ENCODE measurements at places on chromosomes 5 and 9.

GRCh38 chr5:66689522-66690220, 93.5 kb downstream of the MAST4 start:
- DNase-seq, result no peak

DNA sequence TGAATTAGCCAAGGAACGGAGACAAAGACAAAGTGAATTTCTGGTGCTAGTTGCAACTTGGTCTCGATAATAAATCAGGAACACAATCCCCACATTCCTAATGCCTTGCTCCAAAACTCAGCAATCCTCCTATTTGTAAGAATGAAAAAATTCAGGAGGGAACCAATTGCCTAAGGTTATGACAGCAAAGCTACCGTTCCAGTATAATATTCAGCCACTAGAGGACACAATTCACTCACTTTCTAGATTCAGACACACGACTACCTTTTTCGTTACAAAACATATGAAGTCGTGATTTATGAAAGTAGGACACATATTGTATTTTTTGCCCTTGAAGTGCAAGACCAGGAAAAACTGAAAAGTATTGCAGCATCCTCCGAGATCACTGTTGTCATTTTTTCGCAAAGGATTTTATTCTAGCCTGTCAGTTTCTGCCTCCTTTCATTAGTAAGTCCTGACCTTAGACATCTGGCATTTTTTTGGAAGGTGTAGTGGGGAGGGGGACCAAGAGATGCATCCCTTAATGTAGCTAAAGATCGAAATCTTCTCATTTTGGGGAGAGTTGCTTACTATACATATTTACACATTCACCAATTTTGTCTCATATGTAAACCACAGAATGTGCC, 133.1 kb downstream of the DOCK8 start:
- peak; percentile 30 for DNase-seq

GRCh38 chr5:175060257-175060656, 335.9 kb downstream of the MSX2 start:
- DNase-seq, result no peak

DNA sequence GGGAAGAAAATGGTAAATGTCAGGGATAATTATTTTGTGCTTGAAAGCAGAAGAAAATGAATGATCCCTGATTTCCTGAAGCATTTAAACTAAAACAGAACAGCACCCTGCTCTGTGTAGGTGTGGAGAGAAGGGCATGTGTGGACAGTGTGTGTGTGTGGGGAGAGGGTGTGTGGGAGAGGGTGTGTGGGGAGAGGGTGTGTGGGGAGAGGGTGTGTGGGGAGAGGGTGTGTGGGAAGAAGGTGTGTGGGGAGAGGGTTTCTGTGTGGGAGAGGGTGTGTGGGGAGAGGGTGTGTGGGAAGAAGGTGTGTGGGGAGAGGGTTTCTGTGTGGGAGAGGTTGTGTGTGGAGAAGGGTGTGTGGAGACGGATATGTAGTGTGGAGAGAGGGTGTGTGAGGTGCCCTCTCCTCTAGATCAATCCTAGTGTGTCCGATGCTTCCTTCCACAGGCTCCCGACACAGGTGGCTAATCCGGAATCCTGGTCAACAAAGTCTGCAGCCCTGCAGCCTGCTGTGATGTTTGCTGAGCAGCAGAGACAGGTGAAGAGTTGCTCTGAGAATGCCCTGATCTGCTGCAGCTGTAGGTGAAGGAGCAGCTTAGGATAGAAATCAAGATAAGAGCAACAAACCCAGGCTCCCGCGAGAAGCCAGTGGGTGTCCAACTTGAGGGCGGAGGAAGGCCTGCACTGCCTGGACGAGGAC, 15.5 kb downstream of the IRX4 start:
- DNase-seq, result no peak

DNA sequence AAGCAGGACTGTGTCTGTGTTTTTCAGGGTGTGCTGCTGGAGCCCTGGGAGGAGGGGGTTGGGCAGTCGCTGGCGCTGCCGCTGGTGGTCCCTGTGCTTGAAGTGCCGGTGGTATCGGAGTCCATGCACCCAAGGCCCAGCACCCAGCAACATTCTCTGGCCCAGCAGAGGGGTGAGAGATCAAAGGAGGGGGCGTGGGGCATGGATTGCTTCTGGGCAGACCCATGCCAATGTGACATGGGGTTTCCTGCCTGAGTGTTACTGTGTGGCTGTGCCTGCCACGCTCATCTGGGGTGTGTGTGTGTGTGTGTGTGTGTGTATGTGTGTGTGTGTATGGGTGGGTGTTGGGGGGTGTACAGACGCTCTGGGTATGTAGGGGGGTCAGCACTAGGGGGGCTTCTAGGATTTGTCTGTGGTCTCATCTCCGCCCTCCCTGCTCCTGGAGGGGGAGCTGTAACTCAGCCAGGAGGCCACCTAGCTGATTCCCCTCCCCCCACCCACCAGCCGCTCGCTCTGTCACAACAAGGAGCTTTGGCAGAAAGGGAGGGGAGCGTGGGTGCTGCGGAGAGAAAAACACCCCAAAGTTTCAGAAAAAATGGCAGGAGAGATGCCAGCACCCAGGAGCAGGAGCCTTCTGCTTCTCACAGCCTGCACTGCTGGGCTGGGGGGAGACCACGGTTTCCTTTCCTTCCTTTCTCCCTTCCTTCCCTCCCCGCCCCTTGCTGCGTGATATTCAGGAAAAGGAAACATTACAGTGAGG, 35.9 kb upstream of the HSPA9 start:
- DNase-seq, result peak; percentile 4

DNA sequence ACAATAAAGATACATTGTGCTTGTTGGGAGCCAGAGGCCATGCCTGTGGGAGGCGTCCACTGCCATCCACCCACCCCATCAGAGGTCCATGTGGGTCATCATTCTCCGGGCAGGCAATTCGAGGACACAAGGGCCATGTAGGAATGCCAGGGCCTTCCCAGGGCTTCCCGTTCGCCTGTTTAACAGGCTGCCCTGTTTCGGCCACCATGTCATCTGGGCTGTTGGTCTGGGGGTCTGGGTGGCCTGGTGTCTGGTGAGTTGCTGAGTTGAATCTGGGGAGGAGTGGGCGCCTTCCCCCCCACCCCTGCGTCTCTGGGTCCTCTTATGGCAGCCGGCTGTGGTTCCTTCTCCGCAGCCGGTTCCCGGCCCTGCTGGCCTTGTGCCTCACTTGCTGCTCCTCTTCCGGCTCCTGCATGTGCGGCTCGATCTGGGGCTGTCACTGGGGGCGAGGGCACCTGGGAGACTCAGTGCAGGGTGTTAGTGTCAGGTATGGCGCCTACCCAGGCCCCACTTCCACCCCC, 117.4 kb downstream of the WNK2 start:
- DNase-seq, result no peak

DNA sequence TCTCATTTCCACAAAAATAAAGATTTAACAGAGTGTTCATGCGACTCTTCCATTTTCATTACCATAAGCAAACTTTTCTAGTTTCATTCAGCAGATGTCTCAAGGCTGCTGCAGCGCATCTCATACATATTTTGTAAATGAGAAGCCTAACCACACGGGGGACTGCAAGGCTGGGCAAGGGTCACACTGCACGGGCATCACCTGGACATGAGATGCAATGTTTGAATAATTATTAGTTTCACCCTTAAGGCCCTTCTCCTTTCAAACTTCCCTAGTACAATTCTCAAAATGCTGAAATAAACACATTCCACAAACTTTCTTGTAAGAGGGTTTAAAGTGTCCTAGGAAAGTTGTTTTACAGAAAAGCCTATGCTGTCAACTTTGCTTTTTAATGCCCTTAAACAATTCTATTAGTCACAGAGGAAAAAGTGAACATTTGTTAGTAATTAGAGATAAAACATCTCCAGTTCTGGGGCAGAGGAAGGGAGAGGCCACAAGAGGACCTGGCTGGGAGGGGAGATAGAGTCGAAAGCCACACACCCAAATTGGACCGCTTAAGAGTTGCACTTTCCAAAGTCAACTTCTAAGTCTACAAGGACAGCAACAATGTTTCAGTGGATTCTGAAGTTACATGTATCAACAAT, 1.3 kb downstream of the DENND1A start:
- DNase-seq, result peak; percentile 39

DNA sequence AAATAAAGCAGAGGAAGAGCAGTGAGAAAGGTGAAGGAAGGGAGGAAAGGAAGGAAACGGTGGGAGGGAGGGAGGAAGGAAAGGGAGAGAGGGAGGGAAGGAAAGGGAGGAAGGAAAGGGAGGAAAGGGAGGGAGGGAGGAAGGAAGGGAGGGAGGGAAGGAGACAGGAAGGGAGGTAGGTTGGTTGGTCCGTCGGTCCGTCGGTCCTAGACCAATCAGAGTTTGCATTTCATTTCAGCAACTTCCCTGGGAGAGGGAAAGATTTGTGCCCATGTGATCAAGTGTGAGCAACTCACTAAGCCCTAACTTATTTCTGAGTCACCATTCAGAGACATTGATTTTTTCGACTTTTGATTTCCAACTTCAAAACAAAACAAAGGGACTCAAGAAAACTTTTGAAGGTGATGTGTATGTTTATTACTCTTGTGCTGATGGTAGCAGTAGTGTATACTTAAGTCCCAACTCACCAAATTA, 18.8 kb downstream of the NANS start:
- peak; percentile 76 for DNase-seq

- DNase-seq, result peak; percentile 35
Measured at GRCh38 chr5:28766565-28767158, 1728.3 kb upstream of the CDH9 start.

DNA sequence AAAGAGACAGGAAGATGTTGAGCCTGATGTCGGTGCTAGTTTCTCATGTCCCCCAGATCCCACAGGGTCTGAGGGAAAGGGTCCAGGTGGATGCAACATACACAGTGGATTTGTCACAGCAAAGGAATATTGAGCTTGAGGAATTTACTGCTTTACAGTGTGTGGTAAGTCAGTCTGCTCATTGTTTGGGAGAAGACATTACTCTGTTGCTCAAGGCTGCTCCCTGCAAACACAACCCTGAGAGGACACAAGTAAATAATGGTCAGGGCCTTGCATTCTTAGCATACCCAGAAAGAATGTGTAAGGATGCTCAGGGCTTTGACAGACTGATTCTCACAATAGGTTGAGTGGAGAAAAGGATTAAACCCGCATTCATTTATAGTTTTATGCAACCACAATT, 7.3 kb upstream of the MAN2A1 start:
- DNase-seq, result no peak

- no peak for DNase-seq
Measured at GRCh38 chr5:172641359-172642050, 442 bp downstream of the NEURL1B start.

GRCh38 chr9:17052626-17053025, 82.2 kb upstream of the CNTLN start:
- no peak for DNase-seq

DNA sequence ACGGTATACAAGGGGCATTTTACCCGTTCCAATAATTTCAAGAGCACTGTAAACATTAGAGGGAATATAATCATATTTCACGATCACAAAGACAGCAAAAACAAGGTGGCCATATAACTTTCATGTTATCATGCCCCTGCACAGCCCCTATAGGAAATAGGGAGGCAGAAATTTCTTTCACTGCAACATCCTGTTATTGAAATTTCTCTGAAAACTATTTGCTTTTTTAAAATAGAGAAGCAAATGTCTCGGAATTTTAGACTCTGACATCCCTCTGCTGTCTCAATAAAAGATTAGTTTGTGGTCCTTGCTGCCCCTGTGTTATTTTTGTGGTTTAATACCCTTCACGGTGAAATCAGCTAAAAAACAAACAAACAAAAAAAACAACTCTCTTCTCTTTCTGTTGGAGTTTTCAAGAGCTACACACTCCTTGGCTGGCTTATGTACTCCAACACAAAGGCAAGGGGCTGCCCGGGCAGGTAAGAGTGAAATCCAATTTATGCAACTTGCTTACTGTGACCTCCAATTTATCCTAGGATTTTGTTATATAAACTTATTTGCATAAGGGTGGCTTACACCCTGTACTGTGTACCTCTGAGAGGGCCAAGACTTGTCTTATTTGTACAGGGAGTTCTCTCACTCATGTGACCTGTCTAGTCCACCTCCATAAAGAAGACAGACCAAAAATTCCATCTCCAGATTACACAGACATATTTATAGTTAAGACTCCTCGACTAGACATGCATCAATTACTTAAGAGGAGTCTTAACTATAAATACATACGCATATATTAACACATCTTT, 223.6 kb downstream of the MLLT3 start:
- DNase-seq, result no peak

GRCh38 chr9:134678666-134679443, 37.3 kb downstream of the COL5A1 start:
- DNase-seq, result no peak

DNA sequence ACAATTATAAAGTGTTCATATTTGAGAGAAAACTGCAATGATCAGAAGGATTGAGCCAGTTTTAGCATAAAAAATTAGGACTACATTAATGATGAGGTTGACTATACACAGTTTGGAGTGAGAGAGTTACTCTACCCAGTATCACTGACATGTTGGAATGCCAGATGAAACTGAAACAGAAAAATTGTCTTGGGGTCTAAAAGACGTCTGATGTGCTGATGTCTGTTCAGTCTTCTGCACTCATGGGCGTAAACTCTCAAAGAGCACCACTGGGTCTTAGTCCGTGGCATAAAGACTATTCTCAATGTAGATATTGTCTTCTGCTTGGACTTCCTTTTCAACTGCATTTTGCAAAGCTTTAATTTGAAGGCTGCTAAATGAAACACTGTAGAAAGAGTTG, 29.5 kb downstream of the HAVCR1 start:
- no peak for DNase-seq

GRCh38 chr5:2776337-2777302, 25.1 kb upstream of the IRX2 start:
- DNase-seq, result no peak

GRCh38 chr5:67897980-67898379, 317.6 kb upstream of the PIK3R1 start:
- no peak for DNase-seq

DNA sequence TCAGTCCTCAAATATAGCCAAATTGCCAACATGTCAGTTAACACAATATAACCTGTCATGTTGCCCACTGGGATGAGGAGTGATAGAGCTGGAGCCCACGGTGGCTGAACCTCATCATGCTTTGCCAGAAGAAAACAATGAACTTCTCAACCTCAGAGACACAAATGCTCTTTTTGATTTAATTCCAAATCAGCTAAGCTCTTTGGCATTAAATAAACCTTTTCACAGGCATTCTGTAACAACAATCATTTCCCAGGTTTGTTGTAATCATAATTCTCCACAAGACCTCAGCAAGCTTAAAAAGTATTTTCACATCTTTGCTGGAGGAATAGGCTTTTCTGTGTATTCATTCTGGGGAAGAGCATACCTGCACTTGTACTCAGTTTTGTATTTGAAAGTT, 830.9 kb downstream of the MAT2B start:
- no peak for DNase-seq

GRCh38 chr9:109652971-109653370, 127.0 kb upstream of the PALM2AKAP2 start:
- peak; percentile 51 for DNase-seq

- no peak for DNase-seq
Measured at GRCh38 chr5:133114166-133114932, 62.5 kb downstream of the HSPA4 start.

DNA sequence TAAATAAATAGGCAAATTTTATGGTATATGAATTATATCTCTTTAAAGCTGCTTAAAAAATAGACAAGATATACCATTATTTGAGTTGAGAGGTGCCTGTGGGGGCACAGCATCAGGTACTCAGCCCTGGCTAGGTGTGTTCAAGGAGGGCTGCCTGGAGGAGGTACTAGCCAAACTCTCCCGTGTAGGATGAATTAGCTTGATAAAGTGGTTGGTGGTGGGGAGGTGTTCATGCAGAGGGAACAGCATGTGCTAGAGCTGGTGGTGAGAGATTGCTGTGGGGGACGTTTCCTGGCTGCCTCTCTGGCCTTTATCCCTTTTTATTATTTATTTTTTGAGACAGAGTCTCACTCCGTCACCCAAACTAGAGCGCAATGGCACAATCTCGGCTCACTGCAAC, 23.2 kb upstream of the NCS1 start:
- no peak for DNase-seq
